Suppressor macrophage (primary cell): ENCODE measurements at places on chromosomes 12 and 14.

GRCh38 chr12:51870504-51870903, 17.4 kb upstream of the ANKRD33 start:
- DNase-seq, result no peak

DNA sequence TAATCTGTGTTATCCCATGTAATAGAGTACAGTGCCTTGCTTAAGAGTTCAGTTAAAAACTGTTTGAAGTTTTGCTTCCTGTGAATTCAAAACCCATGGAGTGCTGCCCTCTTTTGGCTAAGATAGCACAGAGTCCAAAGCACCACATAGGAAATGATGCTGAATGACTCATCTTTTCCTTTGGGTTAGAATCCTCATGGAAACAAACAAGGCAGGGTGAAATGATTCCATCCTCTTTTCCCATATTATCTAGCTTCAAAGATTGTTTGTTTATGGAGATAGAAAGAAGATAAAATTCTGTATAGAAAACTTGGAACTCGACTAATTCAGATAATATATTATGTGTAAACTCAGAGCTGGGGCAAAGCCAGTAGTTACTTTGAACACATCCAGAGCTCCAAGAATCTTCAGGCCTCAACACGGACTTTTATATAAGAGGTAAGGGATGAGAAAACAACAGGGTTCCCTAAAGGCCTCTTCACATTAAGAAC, 87.4 kb downstream of the OTOGL start:
- DNase-seq, result peak; percentile 56

GRCh38 chr12:51827925-51828818, 20.3 kb downstream of the FIGNL2 start:
- DNase-seq, result peak; percentile 51

DNA sequence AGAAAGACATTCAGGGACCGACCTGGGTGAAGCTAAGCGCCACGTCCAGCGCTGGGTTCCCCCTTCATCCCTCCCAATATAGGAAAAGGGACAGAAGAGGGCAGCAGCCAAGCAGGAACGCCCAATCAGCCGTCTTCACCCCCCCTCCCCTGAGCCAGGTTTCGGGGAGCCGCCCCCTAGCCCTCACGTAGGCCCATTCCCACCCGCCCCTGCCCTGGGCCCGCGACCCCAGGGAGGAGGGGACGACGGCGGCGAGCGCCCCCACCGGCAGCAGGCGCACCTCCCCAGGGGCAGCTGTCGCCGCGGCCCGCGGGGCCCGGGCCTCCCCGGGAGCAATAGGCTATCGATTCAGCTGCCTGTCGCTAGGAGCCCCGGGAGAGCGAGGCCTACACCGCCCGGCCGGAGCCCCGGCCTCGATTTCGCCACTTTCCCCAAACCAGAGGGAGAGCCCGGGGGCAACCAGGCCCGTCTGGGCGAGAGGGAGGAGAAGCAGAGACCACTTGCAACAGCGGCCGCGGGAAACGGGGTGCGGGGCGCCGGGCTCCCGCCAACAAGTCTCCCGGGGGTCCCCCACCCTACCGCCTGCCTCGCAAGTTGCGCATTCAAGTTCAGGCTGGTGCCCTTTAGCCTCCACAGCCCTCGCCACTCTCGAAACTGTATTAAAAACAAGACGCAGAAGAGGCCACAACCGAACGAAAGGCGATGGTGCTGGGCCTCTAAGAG, 1.3 kb downstream of the DCAF5 start:
- peak; percentile 89 for DNase-seq

- DNase-seq, result peak; percentile 40
Observed at GRCh38 chr12:79547735-79548609, 142.8 kb downstream of the PAWR start.
